ENCODE measurements at places on chromosomes 3 and 15. TPM values are rescaled to one million over a fixed set of nuclear protein-coding genes. Genes with fewer than 3 reads are reported as not detected.

GRCh38 chr15:39497759-39498565 lies 82.9 kb upstream of the THBS1 start:
- no peak for DNase-seq

Gene GATA2
- 4.1 TPM for total RNA-seq

DNA sequence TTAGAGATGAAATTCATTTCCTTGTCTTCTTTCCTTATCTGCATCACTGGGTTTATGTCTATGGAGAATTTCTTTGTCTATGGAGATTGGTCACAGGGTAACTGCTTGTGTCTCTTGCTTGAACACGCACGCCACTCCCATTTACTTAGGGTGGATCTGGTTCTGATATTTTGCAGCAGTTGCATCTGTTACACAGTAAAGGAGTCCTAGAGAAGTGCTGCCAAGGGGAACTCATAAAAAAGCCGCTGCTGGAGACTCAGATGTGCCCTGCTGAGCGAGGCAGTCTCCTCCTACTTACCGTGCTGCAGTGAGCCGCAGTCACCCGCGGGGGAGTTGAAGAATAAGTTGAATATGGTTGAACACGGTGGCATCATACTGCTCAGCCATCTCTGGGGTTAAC lies 105.2 kb upstream of the KLHL25 start:
- no peak for DNase-seq

DNA sequence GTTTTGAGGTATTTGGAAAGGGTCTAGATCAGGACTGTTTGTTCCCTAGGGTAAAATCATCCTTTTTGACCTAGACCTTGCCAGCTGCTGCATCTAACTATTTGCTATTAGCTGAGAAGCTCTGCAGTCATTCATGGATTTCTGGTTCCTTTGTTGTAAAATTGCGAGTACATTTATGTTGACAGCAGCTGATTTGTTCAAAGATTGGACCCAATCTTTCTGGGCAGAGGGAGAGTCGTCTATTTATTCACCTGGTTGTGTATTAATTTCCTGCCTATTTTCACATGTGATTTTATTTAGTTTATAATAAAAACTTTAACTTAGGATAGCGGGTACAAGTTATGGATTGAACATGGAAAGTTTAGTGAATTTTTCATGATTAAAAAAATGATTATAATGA lies 236.3 kb downstream of the CNTN4 start:
- DNase-seq: no peak

Gene ETFA
- total RNA-seq: 143 TPM

Gene PIK3CA
- total RNA-seq: 25.6 TPM

DNA sequence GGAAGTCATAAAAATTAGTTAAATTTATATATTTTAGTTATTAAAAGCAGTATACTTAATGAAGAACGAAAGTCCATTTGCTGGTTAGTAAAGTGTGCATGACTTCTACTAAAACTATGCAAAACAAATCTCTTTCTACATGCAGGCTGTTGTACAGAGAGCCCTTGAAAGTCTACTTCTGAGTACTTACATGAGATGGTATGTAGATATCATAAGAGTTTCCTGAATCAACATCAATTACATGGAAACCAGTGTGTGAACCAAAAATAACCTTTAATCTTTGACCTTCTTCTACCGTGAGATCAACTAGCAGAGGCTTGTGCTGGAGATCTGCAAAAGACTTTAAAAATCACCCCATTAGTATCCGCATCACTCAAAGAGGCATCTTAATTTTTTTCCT lies 42.1 kb upstream of the SLC2A2 start:
- DNase-seq: no peak

DNA sequence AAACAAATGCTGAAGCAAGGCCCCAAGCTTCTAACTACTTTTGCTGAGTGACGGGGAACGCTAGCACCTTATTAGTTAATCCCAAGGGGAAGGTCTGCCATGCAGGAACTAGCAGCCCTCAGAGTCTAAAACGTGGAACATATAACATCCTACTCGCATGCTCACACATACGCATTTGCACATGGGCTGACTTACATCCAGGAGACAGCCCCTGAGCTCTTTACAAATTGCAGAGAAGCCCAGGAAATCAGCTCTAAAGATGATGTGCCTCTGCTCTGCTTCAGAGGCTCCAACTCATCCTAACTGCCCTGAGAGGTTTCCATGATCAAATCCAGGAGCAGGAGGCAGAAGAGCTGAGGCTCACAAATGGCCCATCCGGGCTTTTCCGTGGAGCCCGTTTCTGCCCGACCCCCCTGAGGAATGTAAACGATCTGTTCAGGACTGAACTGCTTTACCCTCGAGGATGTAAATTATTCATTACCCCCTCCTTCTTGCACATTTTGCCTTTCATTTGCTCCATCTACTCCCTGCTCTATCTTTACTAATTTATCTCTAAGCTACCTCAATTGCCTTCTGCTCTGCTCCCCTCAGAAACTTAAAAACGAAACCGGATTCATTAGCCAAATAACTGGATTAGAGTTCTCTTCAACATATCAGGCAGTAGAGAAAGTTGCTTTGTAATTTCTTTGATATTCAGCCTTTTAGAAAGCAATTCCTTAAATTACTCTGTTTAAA lies 141.9 kb upstream of the CCDC54 start:
- no peak for DNase-seq

Gene RASGRF1
- not detected for total RNA-seq

Data from activated T-cell treated with anti-CD3 and anti-CD28 coated beads, Interleukin-2, amount 50 U/mL, for 72 hours (primary cell).